CD4-positive, alpha-beta memory T cell (primary cell): ENCODE measurements at places on chromosomes 1 and 21. TPM values are rescaled to one million over a fixed set of nuclear protein-coding genes. Genes with fewer than 3 reads are reported as not detected.

GRCh38 chr1:100606438-100606837 lies 68.5 kb downstream of the GPR88 start:
- no peak for DNase-seq

DNA sequence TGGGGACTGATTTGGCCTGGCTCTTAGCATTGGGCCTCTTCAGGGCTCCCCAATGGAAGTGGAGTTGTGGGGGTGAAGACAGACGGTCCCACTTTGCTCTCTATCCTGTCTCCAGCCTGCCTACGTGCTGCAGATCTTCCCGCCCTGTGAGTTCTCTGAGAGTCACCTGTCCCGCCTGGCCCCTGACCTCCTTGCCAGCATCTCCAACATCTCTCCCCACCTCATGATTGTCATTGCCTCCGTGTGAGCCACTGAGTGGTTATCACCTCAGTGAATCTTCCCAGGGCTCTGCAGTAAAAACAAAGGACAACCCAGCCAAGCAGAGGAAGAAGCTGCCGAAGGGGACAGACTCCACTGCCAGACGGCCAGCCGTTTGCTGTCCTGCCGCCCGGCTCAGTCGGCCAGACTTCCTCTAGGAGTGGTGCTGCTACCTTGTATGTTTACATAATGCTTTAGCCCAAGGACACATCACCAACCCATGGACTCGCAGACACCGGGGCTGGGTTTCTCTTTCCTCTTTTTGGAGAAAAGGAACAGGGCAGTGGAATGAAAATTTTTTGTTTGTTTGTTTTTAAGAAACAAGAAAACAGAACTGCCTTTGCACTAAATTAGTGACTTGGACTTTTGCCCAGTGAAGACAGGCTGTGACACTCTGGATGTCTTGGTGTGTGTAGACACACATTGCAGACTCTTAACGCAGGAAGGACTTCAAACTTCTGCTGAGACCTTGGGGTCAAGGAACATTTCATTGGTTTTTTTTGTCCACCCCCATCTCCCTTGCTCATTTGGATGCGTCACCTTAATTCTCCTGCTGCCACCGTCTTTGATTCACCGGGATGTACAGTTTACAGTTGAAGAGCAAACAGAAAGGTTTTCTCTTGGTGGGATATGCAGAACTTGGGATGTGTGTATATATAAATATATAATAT lies 36.5 kb downstream of the ZBTB17 start:
- no peak for DNase-seq

DNA sequence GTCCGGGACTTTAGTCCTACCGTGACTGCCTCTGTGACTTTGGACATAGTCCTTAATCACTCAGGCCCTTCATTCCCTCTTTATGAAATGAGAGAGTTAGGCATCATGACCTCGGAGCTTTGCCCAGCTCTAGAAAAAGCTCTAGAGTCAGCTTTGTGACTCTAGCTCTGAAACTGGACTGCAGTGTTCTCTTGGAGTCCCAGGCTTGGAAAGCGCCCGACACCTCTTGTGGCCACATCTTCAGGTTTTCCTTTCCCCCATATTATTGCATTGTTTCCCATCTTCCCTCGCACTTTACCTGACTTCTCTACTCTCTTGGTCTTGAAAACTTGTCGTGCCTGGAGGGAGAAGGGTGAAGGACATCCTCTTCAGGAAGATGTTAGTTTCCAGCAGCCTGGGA lies 12.5 kb upstream of the AMIGO1 start:
- DNase-seq = no peak

GRCh38 chr21:45531393-45532215 lies 10.6 kb downstream of the SLC19A1 start:
- no peak for DNase-seq

GRCh38 chr21:45420061-45421041 lies 15.4 kb downstream of the COL18A1 start:
- DNase-seq = no peak

DNA sequence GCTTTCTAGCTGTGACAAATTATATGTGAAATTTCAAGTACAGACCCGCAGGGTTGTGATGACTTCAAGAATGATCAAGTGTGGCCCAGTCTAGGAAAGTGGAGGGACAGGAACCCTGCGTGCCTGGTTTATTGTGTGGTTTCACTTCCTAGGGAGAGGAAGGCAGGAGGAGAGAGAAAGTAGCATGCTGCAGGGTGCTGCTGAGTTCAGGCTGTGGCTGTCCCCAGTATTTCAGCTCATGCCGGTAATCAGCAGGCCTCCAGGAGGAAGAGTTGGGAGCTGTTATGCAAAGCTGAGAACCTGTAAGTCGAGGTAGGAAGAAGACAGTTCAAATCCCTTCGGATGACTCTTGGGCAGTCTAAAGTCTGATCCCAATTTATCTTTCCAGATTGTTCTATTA lies 140.4 kb downstream of the ROR1 start:
- DNase-seq = no peak

DNA sequence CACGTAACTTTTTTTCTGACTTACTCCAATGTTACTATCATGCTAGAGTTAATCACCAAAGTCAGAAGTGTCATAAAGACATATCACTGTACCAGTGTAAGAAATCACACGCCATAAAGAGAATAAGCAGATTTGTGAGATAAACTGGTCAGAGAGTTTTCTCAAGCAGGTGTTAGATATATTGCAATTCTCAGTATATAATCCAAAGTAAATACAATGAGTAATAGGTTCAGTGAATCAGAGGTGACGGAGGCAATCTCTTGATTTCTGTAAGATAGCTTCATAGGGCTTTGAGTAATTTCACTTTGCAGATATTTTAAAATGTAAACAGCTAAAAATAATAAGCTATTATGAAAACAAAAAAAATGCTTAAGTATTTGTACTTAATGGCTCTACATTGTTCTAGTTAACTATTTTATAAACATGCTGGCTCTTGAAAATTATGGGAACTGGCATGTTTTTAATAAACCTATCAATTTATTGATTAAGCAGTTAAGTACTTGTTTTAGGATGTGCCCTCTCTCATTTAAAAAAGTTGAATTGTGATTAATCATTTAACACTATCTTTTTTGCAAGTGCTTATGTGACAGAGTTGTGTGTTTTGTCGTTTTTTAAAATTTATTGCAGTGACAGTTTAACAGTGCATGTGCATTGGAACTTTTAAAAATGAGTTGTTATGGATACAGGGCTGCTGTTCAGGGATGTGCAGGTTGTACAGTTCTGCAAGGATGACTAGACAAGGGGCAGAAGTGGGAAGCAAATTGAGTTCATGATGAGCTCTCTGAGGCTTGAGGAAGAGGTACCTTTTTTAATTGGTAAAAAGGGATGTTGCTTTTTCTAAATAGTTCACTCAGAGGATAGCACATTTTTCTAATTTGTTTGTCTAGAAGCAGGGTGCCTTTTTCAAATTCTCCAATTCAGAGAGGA lies 119.1 kb downstream of the USP25 start:
- no peak for DNase-seq

DNA sequence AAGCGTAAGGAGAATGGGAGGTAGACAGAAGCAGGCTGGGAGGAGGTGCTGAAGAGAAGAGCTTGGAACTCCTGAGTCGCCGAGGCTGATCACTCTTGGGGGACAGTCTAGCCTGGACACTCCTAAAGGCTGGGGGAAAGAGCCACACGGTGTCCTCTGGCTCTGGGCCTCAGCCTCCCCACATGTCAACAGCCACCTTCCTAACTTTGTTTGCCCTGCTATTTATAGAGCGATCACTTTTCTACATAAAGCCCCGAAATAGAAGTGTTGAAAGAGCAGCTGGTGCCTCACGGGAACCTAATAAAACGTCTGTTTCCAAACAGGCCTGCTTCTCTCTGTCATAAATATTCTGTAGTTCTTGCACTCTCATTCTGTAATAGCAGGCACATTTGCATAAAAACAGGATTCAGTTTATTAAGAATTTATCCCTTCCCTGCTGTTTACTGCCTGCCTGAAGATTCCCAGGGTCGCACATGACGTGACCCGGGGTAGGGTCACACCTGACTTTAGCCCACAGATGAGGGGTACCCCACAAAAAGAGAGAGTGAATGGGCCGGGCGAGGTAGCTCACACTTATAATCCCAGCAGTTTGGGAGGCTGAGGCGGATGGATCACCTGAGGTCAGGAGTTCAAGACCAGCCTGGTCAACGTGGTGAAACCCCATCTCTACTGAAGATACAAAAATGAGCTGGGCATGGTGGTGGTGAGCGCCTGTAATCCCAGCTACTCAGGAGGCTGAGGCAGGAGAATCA lies 212.5 kb downstream of the TOMM20 start:
- no peak for DNase-seq

Gene SLAMF7
- 8.1 TPM for total RNA-seq
